ENCODE measurements at places on chromosomes 7 and 10. TPM values are rescaled to one million over a fixed set of nuclear protein-coding genes. Genes with fewer than 3 reads are reported as not detected.
A peak's percentile ranks its signal among the peaks of the same experiment; 100 is the strongest.

Gene CALCR
- total RNA-seq = not detected

- peak; percentile 94 for DNase-seq
Measured at GRCh38 chr7:1458683-1459511, at the start of gene MICALL2. MICALL2 (minus strand) TSS chr7:1459470; CDS start chr7:1459326, 144 bp downstream.

DNA sequence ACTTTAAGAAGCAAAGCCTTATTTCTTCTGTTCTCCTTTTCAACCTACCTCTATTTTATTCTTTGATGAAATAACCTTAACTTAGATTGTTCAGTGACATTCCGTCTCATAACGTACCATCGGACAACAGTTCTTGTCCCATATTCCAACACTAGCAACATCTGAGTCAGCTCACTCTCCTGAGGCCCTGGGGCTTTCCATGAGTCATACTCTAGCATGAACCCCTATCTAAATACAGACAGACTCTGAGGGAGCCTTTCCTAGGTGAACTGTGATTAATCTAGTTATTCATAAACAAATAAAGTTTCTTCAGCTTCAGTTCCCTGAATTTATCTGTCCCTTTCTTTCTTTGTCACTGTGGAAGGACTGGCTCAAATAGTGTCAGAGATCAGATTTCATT is 168.7 kb upstream of the LYZL1 start:
- no peak for DNase-seq

DNA sequence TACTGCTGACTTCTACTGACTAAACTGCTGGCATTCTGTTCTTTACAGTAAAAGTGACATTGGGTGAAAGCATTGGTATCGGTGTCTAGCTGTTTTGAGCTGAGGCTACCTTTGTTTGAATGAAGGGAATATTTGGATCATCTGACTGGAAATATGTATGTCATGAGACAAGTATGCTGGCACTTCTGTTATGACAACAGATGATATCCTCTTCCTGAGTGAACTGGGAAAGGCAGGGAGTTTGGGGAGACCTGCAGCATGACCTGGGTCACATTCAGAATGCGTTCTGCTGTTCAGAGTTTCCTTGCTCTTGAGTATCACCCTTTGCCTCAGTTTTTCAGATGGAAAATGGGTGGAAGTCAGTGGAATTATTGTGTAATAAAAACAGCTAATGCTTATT is 81.8 kb downstream of the PLCE1 start:
- no peak for DNase-seq
